HT1080 (cell line): ENCODE measurements at places on chromosomes 2 and 18.

DNA sequence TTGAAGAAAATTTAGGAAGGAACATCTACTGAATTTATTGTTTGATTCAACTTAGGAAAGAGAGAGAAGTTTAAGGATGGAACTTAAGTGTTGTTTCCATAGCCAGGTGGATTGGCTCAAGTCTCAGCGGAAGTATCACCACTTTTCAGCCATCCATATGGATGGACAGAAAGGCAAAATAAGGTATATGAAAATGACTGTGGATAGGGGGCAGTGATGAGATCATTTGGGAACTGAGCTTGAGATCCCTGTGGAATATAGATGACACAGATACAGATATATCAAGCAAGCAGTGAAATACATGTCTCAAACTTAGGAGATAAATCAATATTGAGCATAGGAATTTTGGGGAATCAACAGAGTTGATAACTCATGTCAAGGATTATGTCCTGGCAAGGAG, 1462.7 kb upstream of the NXPH2 start:
- DNase-seq: no peak

GRCh38 chr2:152063325-152063924, 35.4 kb downstream of the CACNB4 start:
- no peak for DNase-seq

DNA sequence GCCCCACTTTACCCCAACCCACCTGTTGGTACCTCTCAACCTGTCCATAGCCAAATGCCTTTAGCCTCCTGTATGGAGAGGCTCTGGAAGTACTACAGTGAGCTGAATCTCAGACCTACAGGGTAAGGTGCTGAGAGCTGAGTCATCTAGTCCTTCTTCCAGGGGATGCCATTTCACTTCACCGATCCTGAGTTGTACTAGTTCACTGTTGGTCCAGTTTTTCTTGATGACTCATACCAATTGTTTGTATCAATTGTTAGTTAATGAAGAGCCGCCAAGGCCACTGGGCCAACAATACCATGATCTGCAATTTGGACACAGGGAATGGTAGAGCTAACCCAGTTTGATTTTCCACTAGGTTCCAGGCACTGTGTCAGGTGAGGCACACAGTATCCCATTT, 257.0 kb downstream of the CLIP4 start:
- peak; percentile 28 for DNase-seq

GRCh38 chr2:188695953-188696352, 278.2 kb upstream of the COL3A1 start:
- DNase-seq: peak; percentile 73

GRCh38 chr18:23743733-23744333, 54.6 kb downstream of the LAMA3 start:
- DNase-seq: no peak

GRCh38 chr2:170651624-170652325, 63.4 kb upstream of the SP5 start:
- no peak for DNase-seq

- no peak for DNase-seq
Observed at GRCh38 chr2:8860239-8860638, 22.8 kb upstream of the KIDINS220 start.

GRCh38 chr2:127606625-127607398, 39.1 kb upstream of the GPR17 start:
- DNase-seq: no peak

DNA sequence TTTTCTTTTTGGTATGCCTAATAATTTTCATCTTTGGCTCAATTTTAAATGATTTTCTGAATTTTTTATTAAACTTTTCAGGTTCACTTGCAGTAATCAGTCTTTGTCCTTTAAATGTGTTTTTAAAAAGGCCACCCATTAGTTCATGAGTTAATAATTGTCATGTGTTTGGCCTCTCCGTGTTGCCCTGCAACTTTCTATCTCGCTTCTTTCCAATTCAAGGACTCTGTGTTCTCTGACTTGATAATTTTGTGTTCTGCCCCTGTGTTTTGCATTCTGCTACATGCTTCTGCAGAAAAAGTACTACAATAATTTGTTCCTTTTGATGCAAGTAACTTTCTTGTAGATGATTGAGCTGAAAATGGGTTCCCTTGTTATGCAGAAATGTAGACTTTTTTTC, 921.4 kb upstream of the LRATD1 start:
- DNase-seq: no peak

DNA sequence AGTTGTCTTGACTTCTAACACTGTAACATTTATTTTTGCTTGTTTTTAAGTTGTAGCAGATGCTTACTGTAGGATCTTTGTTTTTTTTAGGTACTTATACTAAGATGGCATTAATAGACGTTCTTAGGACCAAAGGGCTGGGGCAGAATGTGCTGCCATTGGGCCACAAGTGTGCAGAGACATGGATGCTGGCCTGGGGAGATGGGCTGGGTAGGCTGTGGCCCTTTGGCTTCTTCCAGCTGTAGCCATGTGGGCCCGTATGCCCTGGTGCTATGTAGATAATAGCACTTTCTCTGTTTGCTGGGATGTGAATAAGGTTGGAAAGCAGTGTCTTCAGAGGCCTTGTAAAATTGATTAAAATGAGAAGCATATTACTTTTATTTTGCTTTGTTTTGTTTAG, 18.8 kb downstream of the RAB31 start:
- no peak for DNase-seq

DNA sequence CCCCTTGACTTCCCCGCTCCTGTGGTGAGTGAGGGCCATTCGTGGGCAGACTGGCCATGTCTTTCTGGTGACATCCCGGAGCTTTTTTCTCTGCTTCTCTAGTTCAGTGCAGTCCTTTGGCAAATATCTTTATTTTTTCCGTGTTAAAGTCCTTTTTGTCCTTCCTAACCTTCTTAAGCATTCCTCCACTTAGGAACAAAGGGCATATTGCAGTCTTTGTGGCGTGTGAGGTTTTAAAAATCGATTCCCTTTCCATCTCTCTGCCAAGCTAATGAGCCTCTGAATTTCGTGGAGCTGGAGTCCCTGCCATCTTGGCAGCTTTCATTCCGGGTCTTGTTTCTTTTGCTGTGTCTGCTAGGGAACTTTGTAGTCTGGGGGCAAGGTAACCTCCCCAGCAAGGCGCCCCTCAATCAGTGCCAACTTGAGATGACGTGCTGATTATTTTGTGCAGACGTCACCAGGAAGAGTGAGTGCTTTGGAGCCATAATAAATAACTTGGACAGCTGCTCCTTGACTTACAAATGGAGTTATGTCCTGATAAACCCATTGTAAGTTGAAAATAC, 5.1 kb downstream of the CNNM3 start:
- DNase-seq: no peak

- DNase-seq: no peak
Observed at GRCh38 chr2:12035956-12036639, 289.7 kb downstream of the LPIN1 start.

- no peak for DNase-seq
Observed at GRCh38 chr2:177021706-177022343, 190.8 kb upstream of the HNRNPA3 start.

DNA sequence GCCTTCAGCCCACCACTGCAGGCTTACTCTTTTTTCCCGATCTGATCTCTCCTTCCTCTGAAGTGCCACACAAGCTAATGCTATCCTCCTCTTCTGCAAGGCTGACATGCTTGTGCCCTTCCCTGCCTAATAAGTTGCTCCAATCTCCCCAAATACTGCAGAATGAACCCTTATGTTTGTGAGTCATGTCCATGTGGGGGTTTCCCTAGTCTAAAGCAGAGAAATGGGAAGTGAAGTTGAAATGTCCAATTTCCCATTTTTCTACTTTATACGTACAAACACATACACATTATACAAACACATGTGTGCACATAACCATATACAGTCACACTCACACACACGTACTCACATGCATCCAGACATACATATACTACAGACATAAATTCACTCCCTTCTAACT, 288.1 kb upstream of the CELF4 start:
- no peak for DNase-seq

DNA sequence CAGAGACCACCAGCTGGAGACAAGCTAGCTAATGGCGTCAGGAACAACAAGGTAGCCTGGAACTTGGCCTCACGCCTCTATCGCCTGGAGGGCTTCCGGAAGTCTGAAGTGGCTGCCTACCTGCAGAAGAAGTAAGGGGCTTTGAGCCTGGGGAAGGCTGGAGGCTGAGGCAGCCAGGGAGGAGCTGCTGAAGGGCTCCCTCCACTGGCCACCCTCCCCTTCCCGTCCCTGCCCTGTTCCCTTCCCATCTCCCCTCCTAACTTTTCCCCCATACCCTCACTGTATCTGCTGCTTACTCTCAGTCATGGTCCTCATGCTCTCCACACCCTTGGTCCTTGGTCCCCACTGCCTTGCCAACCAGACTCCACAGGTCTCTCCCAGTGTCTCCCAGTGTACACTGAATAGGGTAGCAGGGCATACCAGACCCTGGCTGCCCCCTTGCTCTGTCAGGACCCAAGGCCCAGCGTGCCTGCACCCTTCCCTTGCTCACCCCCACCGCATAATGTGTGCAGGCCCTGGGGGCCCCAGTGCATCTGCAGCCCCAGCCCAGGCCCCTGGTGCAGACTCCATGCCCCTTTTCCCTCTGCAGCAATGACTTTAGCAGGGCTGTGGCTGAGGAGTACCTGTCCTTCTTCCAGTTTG, 18.8 kb downstream of the PSD4 start:
- DNase-seq: no peak

GRCh38 chr2:144925886-144926285, 406.0 kb upstream of the ZEB2 start:
- no peak for DNase-seq

- DNase-seq: no peak
Observed at GRCh38 chr2:23246992-23247683, 137.8 kb upstream of the KLHL29 start.

DNA sequence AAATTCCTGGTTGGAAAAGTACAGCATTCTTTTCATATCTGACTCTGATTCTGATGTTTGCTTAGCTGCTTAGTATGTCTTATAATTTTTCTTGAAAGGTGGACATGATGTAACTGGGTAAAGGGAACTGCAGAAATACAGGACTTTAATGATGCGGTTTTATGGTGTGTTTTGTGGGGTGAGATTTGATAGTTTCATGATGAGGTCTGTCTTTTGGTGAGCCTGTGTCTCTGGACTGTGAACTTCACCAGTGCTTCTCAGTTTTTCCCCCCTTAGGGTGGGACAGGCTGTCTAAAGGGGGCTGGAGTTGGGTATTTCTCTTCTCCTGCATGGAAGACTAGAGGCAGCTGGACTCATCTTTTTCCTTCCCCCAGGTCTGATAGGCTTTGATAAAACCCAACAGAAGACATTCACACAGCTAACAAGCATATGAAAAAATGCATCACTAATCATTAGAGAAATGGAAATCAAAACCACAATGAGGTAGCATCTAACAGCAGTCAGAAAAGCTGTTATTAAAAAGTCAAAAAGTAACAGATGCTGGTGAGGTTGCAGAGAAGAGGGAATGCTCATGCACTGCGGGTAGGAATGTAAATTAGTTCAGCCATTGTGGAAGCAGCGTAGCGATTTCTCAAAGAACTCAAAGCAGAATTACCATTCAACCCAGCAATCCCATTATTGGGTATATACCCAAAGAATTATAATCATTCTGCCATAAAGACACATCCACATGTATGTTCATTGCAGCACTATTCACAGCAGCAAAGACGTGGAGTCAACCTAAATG, 77.6 kb downstream of the EPC2 start:
- no peak for DNase-seq

- DNase-seq: no peak
Observed at GRCh38 chr2:1350111-1350510, 63.2 kb upstream of the TPO start.

DNA sequence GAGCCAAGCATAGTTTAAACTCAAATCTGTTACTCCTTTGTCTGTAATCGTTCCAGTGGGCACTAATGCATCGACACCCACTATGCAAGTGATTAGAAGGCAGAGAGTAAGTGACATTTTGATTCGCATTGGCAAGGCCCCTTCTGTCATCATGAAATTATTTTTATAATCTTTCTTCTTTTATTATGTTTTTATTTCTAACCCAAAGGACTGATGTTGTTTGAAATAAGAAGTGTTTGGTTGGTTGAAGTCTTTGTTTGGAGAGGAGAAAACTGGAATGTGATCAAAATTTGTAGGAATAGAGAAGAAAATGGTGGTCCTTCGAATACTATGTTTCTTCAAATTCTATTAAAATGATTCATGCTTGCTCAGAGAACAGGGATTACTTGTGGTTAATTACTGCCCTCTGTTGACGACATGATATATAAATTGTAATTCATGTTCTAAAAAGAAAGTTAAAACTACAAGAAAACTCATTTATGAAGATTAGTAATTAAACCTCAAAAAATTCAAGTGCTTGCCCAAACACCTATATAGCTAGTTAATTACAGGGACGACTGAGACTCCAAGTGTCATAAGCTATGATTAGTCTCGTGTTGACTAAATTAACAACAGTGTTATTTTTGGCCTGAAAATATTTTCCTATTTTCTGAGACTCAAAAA, 26.4 kb upstream of the TFPI start:
- peak; percentile 63 for DNase-seq

GRCh38 chr18:50819027-50819727, 639 bp downstream of the MRO start:
- peak; percentile 6 for DNase-seq

DNA sequence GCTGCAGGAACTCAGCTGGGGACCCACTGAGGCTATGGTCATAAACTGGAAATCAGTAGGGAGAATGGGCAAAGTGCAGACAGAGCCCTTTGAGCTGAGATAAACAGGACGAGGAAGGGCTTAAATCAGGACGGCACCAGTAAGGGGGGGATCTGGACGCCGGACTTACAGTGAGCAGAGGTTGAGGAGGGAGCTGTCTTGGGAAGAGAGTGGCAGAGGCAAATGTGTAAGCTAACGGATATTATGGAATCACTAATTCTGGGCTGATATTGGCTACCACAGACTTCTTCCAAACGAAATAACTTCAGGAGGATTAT, 539 bp downstream of the CYP27A1 start:
- no peak for DNase-seq

DNA sequence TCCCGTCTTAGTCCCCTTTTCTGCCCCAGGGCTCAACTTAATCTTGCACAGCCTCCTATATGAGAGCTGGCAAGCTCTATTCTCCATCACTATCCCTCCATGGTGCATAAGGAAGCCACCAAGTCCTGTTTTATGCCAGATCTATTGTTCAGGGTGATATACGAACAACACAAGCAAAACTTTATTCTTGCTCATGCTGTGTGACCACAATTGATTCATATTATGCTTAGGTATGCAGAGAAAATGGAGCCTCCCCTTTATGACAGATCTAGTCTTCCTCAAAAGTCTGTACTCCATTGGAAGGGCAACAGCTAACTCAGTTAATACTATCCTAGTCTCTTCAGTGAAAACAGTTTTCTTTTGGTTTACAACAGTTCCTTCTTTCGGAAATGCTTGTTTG, 94.0 kb upstream of the STON1 start:
- DNase-seq: no peak

- no peak for DNase-seq
Observed at GRCh38 chr2:54546518-54546917, 90.4 kb downstream of the SPTBN1 start.

DNA sequence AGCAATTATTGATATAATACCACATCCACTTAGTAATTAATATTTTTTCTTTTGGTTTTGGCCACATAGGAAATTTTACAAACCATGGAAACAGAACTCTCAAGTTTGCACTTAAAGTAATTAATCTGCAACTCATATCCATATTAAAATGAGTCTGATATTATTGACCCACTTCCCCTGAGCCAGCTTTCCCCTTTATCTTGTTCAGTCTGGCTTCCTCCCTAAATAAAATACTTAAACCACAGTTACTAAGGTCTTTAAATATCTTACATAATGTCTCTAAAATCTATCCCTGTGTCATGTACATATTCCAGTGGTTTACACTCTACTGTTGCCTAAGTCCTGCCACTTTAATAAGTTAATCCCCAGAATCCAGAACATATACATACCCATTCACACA, 564.9 kb upstream of the FSHR start:
- DNase-seq: no peak

GRCh38 chr2:32614084-32614483, 13.8 kb upstream of the TTC27 start:
- no peak for DNase-seq
